Effector memory CD4-positive, alpha-beta T cell (primary cell): ENCODE measurements at places on chromosomes 2 and 18.

DNA sequence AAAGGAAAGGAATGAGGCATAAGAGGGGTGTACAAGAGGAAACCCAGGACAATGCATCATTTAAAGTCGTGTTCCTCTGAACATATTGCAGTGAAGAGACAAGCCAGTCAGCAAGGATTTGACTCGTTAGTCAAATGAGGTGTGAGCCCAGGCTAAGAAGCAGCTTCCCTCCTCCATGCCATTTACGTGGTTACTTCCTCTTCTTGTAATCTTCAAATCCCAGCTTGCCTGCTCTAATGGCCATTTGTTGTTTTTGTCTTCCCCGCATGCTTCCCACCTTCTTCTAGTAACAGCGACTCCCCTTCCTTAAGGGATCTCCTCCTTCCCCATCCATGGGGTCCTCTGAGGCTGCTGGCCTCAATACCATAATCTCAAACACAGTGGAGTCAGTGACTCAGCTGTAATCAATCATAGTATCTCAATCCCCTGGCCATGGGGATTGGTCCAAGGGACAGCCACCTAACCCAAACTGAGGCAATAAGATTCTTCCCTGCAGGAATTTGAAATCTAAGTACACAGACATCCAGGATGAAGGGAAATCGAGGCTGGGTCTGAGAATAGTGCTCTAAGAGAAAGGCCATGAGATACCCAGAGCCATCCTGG lies 37.6 kb downstream of the SLC14A1 start:
- no peak for DNase-seq

DNA sequence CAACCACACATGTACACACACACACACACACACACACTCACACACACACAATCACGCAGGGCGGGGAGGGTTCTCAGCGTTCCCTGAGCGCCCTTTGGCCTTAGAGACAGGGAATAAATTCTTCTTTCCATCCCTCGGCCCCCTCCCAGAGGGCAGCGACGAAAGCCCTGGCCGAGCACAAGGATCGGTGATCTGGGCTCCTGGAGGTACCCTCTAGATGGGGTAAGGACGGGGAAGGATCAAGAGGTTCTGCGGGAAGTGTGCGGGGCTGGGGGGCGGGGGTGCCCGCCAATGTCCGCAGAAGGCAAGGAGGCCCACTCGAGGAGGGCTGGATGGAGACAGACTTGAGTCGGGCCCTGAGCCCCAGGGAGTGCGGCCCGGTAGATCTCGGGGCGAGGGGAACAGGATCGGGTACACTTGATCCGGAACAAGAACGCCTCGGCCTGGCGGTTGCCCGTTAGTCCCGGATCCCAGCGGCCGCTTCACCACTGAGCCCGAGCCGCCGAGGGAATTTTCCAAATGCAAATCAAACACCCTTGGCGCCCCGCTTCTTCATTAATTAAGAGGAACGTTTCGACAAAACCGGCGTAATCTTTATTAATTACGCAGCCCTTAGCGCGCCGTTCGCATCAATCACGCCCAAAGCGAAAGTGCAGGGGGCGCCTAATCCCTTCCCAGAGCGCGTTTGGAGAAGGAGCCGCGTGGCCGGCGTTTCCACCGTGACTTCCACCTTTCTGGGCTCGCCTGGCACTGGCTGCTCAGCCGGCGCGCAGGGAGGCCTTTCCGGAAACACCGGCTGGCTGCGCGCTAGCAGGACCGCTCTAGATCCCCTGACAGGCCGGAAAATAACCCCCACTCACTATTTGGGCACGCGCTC lies 7.0 kb upstream of the PAX3 start:
- DNase-seq = no peak

DNA sequence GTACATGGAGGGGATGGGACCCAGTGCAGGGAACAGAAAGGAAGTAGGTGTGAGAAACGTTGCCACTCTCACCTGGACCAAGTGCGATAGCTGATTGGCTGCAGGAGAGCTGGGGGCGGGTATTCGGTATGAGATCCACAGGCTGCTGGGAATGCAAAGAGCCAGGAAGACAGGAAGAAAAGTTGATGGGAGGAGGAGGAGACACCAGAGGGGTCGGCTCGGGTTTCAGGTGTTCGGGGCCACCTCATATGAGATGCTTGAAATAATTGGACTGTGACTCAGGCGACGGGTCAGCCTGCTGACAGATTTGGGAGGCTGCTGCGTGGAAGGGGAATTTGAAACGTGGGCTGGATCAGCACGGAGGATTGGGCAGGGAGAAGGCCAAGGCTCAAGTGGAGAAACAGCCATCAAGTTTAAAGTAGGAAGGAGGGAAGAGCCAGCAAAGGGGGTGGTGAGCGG lies 65.1 kb downstream of the MRPS9 start:
- DNase-seq = no peak

DNA sequence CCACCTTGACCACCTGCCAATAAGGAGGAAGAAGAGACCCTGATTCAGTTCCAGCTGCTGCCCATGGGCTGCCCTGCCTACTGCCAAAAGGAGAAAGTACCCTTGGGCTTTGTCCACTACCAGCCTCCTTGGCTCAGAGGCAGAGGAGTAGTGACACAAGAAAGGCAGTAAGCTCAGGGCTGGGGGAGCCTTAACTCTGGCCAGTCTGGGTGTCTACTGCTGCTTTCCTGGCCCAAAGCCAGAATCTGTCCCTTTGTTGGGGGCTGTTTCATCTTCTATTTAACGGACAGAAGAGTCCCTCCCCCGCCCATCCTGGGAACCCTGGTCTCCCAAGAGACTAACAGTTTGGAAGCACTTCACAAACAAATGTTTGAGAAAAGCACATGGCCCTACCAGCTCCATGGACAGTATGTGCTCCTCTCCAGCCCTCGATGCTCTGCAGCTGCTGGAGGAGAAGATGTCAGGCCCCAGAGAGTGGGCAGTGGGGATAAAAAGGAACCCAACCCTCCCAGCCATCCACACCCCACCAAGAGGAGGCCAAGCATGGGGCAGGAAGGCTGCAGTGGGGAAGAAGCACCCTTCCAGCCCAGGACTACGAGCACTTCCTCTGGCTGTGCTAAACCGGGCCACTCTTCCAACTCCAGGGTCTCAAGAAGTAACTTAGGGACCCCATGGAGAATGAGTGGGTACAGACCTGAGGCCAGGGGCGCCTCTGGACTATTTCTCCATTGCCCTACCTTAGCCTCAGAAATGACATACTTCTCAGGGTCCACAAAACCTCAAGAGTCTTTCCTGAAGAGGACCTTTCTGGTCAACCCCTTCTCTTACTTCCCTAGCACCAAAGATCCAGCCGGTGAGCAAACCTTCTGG lies 1.2 kb downstream of the ATG9A start:
- no peak for DNase-seq

DNA sequence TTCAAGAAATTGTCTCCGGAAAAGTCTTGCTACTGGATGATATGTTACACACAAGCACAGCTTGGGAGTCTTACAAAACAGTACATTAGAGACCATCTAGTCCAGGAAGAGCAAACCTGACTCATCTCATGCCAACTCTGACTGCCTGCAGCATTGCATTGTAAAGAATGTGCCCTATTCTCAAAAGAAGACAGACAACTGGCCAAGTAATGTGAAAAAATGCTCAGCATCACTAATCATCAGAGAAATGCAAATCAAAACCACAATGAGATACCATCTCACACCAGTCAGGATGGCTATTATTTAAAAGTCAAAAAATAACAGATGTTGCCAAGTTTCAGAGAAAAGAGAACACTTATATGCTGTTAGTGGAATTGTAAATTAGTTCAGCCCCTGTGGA lies 42.7 kb upstream of the GORASP2 start:
- no peak for DNase-seq

DNA sequence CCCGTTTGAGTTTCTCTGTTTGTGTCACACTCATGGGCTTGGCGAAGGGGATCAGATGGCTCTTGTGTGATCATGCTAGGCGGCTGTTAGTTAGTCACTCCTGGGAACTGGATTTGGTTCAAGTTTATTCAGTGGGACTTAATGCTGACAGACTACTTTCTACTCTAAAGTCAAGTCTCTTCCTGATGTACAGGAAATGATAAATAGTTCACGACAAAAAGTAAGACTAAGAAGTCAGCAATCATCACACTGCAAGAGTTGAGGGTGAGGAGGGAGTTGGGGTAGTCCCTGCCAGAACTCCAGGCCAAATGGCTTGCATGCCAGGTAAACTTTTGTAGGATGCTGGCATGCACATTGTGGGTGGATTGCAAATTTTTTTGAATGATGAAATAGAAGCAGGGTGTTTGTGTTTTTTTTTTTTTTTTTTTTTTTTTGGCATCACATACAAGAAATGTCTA lies 25.1 kb upstream of the CCL20 start:
- DNase-seq = no peak

DNA sequence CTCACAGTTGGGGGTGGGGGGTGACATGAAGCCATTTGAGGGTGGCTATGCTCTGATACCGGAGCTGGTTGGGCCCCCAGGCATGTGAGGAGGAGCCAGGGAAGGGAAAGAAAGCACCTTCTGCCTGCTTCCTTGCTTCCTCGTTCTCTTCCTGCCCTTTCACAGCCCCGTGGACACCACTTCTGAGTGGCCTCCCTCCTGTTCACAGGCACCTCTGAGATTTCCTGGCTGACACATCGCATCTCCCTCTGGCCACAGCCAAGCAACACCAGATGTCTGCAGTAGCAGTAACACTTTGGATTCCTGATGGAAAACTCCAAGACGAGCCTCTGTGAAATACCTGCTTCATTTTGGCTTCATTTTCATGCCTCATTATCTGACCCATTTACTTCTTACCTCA lies 64.7 kb upstream of the ST3GAL5 start:
- no peak for DNase-seq

DNA sequence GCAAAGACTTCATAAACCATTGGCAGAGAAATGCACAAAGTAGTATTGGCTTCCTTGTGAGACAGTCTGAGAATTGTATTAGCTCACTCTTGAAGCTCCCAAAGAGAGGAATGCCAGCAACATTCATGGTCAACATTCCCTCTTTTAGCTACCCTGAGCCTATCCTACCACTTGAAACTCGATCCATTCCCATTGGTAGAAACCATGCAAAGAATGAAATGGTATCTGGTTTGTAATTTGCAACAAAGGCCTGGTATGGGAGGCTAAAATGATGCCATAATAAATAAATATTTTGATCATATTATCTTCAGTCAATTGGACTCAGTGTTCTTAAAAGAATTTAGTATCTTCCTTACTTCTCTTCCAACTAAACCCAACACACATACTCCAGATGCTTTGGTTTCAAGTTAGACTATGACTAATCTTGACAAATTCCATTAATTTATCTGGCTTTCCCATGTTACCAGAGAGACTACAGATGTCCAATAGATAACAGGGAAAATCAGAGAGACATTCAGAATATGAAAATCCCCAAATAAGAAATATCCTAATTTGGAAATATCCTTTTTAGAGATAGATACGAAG lies 102.9 kb downstream of the DHRS9 start:
- DNase-seq = no peak

GRCh38 chr2:188449971-188450370 lies 158.3 kb downstream of the GULP1 start:
- no peak for DNase-seq

GRCh38 chr2:197037863-197038398 lies 111.4 kb upstream of the PGAP1 start:
- no peak for DNase-seq

DNA sequence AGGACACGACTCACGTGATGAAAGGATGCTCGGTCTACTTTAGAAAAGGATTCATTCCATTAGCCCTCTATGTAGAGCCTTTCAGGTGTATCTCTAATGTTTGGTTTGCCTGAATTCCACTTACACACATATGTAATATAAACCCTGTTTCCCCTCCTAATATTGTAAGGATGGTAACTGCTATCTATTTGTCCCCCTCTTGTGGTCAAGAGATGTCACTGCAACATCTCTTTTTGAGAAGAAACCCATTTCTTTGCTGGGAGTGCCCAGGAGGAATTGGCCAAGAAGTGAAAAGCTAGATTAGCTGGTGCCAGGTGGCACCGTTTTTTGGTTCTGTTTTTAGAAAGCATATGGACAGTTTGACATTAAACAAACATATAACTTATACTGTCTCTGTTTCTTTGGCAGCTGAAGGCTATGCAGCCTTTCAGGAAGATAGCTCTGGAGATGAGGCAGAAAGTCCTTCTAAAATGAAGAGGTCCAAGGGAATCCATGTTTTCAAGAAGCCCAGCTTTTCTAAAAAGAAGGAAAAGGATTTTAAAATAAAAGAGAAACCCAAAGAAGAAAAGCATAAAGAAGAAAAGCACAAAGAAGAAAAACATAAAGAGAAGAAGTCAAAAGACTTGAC lies 41.2 kb downstream of the RALBP1 start:
- no peak for DNase-seq

GRCh38 chr2:97848306-97848705 lies 134.9 kb downstream of the ZAP70 start:
- DNase-seq = no peak

DNA sequence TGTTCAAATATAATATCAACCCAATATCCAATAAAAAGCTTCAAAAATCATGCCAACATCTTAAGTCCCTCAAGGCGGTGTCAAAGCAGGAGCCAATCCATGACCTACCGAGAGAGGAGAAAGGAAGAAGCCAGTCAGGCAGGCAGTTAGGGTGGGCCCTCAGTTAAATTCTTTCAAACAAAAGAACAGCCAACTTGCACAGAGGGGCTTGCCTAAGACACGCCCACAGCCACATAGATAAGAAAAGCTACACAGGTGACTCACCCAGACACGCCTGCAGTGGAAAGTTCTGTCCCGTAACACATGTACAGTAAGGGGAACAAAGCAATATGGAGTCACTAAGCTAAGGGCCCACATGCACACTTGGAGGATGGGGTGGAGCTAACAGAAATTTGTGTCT lies 61.3 kb downstream of the SP110 start:
- DNase-seq = no peak

DNA sequence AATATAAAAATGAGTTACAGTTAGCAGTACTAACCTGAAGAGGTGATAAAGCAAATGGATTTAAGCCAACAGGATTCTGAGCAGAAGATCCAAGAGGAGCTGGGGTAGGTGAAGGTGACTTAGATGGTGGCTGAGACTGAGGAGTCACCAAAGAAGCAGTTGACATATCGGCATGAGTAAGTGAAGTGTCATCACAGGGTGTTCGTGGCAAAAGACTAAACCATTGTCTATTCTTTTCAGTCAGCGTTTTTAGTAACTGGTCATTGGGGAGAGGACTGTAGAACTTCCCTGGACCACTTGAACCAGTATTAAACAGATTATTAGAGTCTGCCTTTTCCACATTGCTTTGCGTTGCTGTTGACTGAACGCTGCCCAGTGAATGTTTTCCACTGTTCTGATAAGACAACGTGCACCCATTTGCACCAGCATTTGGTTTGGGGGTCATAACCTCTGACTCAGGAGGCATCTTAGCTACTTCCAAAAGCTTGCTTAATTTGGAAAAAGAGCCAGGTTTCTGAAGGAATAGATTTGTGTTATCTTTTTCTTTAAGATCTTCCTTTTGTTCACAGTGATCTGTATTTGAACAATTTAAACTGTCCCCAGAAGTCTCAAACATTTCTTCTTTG lies 63.3 kb upstream of the WDSUB1 start:
- DNase-seq = no peak

DNA sequence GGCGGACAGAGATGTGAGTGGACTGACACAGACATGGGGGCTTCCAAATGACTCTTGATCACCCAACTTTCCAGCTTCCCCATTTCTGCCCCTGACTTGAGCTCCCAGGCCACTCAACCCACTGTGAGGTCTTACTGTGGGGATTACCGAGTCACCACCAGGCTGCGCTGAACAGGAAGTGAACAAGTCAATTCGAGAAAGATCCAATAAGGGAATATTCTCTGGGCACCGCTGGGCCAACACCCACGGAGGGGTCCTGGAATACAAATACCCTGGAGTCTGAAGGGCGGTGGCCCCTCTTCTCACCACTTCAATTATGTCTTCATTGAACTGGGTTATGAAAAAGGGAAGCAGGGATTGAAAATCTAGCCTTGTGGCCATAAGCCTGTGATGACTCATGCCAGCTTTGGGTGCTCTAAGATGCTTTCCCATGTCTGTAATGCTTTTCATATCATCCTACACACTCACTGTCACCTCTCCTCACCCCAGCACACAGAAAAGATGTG lies 37.7 kb downstream of the BCL11A start:
- no peak for DNase-seq
